ENCODE measurements at places on chromosomes 1 and 21. TPM values are rescaled to one million over a fixed set of nuclear protein-coding genes. Genes with fewer than 3 reads are reported as not detected.
A peak's percentile ranks its signal among the peaks of the same experiment; 100 is the strongest.

DNA sequence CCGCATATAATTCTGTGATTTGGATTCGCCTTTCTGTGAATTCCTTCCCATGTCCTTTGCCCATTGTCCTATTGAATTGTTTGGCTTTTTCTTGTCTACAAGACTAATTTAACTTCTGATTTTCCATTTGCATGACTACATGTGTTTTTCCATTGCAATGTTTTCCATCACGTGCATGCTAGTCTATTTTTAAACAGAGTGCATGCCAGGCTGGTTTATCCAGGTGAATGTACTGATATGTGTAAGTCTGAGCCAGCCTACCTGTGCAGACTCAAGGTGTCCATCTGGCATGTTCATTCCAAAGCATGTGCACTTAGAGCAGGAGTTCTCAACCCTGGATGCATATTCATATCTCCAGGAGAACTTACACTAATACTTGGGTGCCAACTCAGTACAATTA is 59.7 kb downstream of the INAVA start:
- DNase-seq, result peak; percentile 12
- no peak overlapping the region for H3K27ac ChIP-seq
- no peaks in the 10 kb centered on the region for H3K27me3 ChIP-seq
- H3K36me3 ChIP-seq, result no peaks in the 10 kb centered on the region
- peaks cover 4% of the 10 kb centered on the region for H3K4me1 ChIP-seq

- peaks cover 6% of the 10 kb centered on the region for H3K27me3 ChIP-seq
- no peaks in the 10 kb centered on the region for H3K36me3 ChIP-seq
- H3K4me3 ChIP-seq, result no peak overlapping the region
Observed at GRCh38 chr21:42448686-42449085, 45.0 kb downstream of the UBASH3A start.

DNA sequence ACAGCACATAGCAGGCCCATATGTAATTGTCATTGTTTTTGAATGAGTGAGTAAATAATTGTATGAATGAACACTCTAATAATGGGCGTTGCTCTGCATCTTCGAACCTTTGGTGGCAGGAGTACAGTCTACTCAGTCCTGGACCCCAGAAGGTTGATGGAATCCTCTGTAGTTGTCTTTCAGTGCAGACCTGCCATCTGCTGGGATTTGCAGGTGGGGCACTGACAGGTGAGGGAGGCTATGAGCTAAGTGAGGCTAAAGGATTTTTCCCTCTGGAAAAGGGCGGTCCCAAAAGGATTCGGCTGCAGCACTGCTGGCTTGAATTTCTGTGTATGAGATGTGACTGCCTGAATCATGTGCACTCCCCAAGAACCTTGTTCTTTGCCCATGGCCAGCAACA is 53.4 kb downstream of the PLXNA2 start:
- no peak overlapping the region for H3K4me3 ChIP-seq
- peaks cover 14% of the 10 kb centered on the region for H3K4me1 ChIP-seq
- no peak for DNase-seq
- peaks cover 93% of the 10 kb centered on the region for H3K36me3 ChIP-seq
- H3K27ac ChIP-seq, result no peak overlapping the region
- no peaks in the 10 kb centered on the region for H3K27me3 ChIP-seq

Gene YBEY
- total RNA-seq, result 16.1 TPM

DNA sequence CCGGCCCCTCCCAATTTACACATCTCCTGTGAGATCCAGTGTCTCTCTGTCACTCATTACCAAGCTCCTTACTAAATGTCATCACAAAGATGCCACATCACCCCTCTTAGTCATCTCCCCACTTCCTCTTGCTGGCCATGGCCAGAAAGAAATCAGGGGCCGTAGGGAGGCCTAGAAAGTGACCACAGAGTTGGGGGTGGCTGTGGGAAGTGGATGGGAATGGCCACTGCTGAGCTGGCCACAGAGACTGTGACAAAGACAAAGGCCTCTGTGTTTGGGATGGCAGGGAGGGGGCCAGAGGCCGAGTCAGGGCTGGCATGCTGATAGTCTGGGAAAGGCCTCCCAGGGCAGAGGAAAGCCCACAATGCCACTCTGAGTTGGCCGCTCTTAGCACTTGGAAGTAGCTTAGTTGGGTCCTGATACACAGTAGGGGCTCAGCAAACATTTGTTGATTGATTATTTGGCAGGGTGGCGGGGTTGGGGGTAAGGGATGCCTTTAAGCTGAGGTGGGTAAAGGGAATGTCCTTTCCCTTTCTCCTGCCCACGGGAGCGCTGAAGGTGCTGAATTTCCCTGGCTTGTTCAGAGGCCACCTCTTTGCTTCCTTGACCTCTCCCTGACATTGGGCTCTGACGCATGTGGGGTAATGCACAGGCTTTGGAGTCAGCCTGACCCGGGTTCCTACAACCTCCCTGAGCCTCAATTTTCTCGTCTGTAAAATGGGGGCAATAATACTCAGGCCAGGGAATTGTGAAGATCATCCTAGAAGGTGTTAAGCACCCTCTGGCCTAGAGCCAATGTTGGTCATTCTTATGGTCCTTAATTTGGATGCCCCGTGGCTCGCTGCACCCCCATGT is 13.2 kb downstream of the NAV1 start:
- no peak overlapping the region for H3K27ac ChIP-seq
- H3K27me3 ChIP-seq, result no peaks in the 10 kb centered on the region
- no peaks in the 10 kb centered on the region for H3K36me3 ChIP-seq
- no peak overlapping the region for H3K4me3 ChIP-seq

Gene KCNK2
- total RNA-seq, result not detected

DNA sequence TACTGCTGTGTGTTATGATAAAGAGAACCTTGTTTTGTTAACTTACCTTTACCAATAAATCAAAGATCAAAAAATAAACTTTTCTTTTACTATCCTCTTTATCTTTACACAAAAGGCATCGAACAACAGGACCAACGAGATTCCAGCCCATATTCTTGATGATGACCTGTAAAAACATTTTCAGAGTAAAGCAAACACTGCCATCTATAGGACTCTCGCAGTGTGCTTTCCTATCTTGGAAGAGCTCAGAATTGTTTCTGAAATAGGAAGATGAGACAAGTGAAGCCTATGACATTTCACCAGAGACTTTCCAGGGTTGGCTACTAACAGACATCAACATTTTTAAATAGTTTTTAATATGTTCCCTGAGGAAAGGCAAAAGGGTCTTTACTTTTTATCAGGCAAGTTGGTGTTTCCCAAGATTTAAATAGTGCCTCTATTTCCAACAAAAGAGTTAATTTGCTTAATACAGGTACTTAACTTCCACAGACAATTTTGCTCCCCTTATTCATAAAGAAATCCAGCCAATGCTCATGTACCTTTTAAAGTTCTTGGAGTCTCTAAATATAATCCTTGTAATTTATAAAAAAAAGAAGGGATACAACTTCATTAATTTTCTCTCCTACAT is 7.3 kb downstream of the GLMN start:
- H3K36me3 ChIP-seq, result peaks cover 62% of the 10 kb centered on the region
- no peaks in the 10 kb centered on the region for H3K27me3 ChIP-seq
- peak; percentile 53 for DNase-seq

Gene WNT3A
- total RNA-seq, result 0.47 TPM

GRCh38 chr1:25140073-25140797 is 92.1 kb downstream of the SYF2 start:
- H3K27me3 ChIP-seq, result no peaks in the 10 kb centered on the region
- no peaks in the 10 kb centered on the region for H3K36me3 ChIP-seq
- peak; percentile 54 for DNase-seq

DNA sequence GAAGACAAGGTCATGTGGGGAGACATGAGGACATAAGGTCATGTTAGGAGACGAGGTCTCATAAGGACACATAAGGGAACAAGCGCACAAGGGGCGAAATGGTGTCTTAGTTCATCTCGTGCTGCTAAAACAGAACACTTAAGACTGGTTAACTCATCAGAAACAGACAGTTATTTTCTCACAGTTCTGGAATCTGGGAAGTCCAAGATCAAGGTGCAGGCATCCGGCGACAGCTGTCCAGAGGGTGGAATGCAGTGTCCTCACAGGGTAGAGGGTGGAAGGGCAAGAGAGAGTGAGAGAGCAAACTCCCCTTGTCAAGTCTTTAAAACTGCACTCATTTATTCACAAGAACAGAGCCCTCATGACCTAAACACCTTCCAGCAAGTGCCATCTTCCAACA is 34.6 kb upstream of the PDPN start:
- no peak overlapping the region for H3K27ac ChIP-seq
- no peak overlapping the region for H3K4me3 ChIP-seq
- peaks cover 4% of the 10 kb centered on the region for H3K4me1 ChIP-seq
- no peaks in the 10 kb centered on the region for H3K36me3 ChIP-seq
- no peak for DNase-seq

GRCh38 chr1:6601049-6601922 is 1.4 kb downstream of the KLHL21 start:
- peaks cover 10% of the 10 kb centered on the region for H3K4me1 ChIP-seq
- no peak overlapping the region for H3K27ac ChIP-seq
- H3K4me3 ChIP-seq, result peak overlapping the region; percentile 95
- H3K27me3 ChIP-seq, result no peaks in the 10 kb centered on the region

All from endodermal cell (in vitro differentiated cells).